ENCODE measurements at places on chromosomes 1 and 21.

GRCh38 chr1:228007801-228008341 lies 1.1 kb downstream of the WNT3A start:
- H3K4me1 ChIP-seq = peaks cover 4% of the 10 kb centered on the region
- DNase-seq = no peak
- H3K27me3 ChIP-seq = peaks cover 6% of the 10 kb centered on the region
- no peaks in the 10 kb centered on the region for H3K36me3 ChIP-seq
- no peak overlapping the region for H3K27ac ChIP-seq
- no peak overlapping the region for H3K4me3 ChIP-seq

- no peaks in the 10 kb centered on the region for H3K27me3 ChIP-seq
- no peak for DNase-seq
- no peaks in the 10 kb centered on the region for H3K36me3 ChIP-seq
- H3K27ac ChIP-seq = no peak overlapping the region
- no peak overlapping the region for H3K4me3 ChIP-seq
Observed at GRCh38 chr1:40305451-40305850, 11.6 kb downstream of the COL9A2 start.

- no peak for DNase-seq
- no peaks in the 10 kb centered on the region for H3K27me3 ChIP-seq
- H3K27ac ChIP-seq = no peak overlapping the region
- no peaks in the 10 kb centered on the region for H3K36me3 ChIP-seq
- H3K4me1 ChIP-seq = no peaks in the 10 kb centered on the region
Observed at GRCh38 chr1:170355267-170355801, 176.6 kb upstream of the GORAB start.

GRCh38 chr1:168708698-168709404 lies 20.2 kb downstream of the DPT start:
- H3K4me1 ChIP-seq = no peaks in the 10 kb centered on the region
- H3K36me3 ChIP-seq = no peaks in the 10 kb centered on the region
- no peak overlapping the region for H3K27ac ChIP-seq
- H3K4me3 ChIP-seq = no peak overlapping the region
- peaks cover 1% of the 10 kb centered on the region for H3K27me3 ChIP-seq

DNA sequence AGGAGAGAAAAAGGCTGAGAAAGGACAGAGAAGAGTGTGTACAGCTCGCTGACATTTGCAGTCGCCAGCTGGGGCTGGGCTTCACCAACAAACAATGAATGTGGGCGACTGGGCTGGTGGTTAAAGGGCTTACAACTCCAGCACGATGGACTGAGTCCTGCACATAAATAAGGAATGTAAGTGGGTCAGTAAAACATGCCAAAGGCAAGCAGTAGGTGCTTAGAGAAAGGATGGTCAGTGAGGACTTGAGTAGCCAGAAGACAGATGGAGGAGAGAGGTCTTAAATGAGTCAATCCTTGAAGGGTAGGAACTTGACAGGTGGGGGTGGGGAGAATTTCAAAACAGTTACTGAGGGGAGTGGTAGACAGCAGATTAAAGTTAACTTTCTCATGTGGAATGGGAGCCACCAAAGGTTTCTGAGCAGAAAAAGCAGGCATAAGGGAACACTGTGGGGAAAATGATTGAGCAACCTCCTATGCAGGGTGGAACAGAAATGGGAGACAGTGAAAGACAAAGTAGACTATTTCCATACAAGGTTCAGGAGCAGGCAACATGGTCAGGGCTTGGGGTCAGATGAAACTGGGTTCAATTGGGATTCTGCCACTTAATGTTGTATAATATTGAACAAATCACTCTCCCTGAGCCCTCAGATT lies 37.4 kb downstream of the GADD45A start:
- no peaks in the 10 kb centered on the region for H3K27me3 ChIP-seq
- peaks cover 15% of the 10 kb centered on the region for H3K4me1 ChIP-seq
- DNase-seq = no peak
- no peak overlapping the region for H3K4me3 ChIP-seq
- H3K27ac ChIP-seq = no peak overlapping the region
- H3K36me3 ChIP-seq = no peaks in the 10 kb centered on the region

DNA sequence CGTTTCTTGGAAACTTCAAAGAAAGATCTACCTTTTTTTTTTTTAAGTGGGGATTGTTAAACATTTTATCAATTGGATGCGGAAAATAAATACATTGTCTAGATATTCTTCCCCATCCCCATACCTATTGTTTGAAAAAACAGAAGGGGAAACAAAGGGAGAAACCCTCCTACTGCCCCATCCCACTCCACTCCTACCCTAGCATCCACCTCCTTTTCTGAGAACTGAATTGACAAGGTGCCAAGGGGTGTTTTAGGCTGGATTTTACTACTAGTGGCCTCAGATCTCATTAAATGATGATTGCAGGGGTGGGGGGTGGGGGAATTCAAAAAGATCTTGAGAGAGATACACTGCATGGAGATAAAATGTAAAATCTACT lies 2.6 kb downstream of the EDARADD start:
- peak overlapping the region; percentile 83 for H3K4me3 ChIP-seq
- no peaks in the 10 kb centered on the region for H3K36me3 ChIP-seq
- H3K4me1 ChIP-seq = peaks cover 23% of the 10 kb centered on the region
- H3K27me3 ChIP-seq = peaks cover 4% of the 10 kb centered on the region
- no peak overlapping the region for H3K27ac ChIP-seq

- H3K4me3 ChIP-seq = no peak overlapping the region
- no peaks in the 10 kb centered on the region for H3K36me3 ChIP-seq
- no peak overlapping the region for H3K27ac ChIP-seq
- peaks cover 9% of the 10 kb centered on the region for H3K4me1 ChIP-seq
- DNase-seq = no peak
Observed at GRCh38 chr1:12594966-12595756, 22.8 kb downstream of the DHRS3 start.

DNA sequence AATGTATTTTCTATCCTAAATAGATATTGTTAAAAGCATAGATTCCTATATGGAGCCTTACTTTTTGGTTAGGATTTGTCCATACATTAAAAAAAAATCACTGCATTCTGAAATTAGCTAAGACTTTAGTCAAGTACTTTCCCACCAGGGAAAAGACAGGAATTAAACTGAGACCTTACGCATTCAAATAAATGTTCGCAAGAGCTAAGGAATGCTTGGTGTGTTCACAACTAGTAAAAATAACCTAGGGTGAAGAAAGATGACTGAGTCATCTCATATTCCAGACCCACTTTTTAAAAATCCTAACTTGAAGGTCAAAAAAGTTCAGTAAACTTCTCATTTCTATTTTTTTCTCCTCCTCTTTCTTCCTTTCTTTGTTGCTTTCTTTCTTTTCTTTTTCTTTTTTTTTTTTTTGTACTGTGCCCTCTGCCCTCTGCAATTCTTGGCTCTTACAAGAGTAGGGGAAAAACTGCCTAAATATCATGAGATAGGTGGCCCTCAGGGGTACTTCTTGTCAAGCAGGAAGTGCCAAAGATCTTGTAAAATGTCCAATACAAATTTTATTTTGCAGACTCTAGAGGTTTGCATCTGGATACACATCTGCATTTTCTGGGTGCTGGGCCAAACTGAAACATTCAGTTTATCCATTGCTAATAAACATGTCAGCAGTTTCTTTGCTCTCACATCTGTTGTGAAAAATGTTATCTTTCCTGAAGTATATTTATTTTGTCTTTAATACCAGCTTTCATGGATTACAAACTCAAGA lies 121.4 kb upstream of the GORAB start:
- no peaks in the 10 kb centered on the region for H3K27me3 ChIP-seq
- H3K27ac ChIP-seq = no peak overlapping the region
- DNase-seq = no peak
- no peaks in the 10 kb centered on the region for H3K4me1 ChIP-seq
- H3K36me3 ChIP-seq = no peaks in the 10 kb centered on the region

- DNase-seq = no peak
- no peaks in the 10 kb centered on the region for H3K36me3 ChIP-seq
- H3K4me3 ChIP-seq = no peak overlapping the region
- no peak overlapping the region for H3K27ac ChIP-seq
- no peaks in the 10 kb centered on the region for H3K4me1 ChIP-seq
Observed at GRCh38 chr1:216210081-216210480, 213.2 kb downstream of the USH2A start.

DNA sequence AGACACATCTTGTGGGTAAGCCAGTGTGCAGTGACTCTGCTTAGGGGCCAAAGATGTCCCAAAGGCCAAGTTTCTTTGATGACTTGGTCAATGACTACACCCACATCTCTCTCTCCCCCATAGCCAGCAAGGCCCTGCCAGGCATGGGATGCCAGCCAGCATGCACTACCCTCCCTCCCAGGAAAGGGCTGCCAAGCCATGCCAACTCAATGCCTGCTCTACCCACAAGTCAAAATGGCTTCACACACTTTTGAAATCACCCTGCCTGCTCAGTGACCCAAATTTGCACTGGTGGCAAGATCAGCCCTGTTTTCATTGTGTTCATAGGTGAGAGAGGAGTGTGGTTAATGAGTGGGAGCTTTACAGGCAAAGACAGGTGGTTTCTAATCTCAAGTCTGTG lies 112.5 kb downstream of the MATN1 start:
- no peak for DNase-seq
- peaks cover 5% of the 10 kb centered on the region for H3K27me3 ChIP-seq
- H3K4me3 ChIP-seq = no peak overlapping the region
- no peaks in the 10 kb centered on the region for H3K4me1 ChIP-seq
- H3K36me3 ChIP-seq = no peaks in the 10 kb centered on the region

DNA sequence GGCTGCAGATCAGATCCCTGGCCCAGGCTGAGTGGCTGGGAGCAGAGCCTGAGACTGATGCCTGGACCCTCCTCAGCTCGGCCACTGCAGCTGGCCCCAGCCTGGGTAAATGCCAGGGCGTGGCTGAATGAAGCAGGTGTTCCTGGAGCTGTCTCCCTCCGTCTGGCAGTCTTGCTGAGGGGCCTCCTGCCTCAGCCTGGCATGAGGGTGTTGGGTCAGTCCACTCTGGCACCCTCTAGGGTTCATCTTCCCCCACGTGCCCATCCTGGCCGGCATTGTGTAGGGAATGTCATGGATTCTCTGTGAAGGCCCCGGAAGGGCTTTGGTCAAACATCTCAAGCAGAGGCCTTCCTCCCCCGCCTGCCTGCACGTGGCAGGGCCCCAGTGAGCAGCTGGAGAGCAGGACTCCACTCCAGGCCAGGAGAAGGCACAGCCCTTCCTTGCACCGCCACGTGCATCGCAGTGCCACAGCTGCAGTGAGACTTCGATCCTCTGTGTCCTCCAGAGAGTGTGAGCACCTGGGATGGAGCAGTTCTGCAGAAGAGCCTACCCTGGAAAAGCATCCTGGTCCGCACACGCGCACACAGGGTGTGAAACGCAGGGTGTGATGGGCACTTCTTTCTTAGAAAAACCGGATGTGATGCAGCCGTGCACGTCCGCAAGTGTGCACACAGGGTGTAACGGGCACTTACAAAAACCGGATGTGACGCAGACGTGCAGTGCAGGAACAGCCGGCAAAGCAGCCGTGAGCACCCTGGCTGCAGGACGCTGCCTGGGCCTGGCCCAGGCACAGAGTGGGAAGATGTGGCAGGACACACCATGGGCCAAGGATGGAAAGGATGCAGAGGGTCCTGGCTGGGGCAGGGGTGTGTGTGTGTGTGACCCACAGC lies 4.6 kb upstream of the KRTAP10-4 start:
- no peak for DNase-seq
- peaks cover 12% of the 10 kb centered on the region for H3K4me1 ChIP-seq
- H3K4me3 ChIP-seq = no peak overlapping the region

- no peaks in the 10 kb centered on the region for H3K4me1 ChIP-seq
- no peaks in the 10 kb centered on the region for H3K36me3 ChIP-seq
- no peak overlapping the region for H3K4me3 ChIP-seq
Observed at GRCh38 chr1:243903895-243904294, 53.9 kb upstream of the AKT3 start.

DNA sequence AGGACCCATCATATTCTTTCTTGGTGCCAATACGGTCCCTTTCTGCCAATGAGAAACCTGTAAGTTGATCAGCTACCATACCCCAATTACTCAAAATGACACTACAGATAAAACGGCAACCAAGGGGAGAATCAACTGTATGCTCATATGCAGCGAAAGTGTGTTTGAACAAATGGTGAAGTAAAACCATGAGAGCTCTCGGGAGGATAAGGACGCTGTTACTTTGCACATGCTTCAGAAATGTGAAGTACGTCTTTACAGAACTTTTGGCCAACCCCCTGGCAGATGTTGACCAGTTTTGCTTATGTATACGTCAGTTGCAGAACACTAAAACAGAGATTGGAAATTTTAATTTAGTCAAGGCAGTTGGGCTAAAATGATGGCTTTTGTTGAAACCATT lies 79.6 kb downstream of the PROX1 start:
- H3K27ac ChIP-seq = no peak overlapping the region
- H3K4me3 ChIP-seq = no peak overlapping the region
- DNase-seq = no peak
- no peaks in the 10 kb centered on the region for H3K4me1 ChIP-seq
- H3K36me3 ChIP-seq = no peaks in the 10 kb centered on the region

DNA sequence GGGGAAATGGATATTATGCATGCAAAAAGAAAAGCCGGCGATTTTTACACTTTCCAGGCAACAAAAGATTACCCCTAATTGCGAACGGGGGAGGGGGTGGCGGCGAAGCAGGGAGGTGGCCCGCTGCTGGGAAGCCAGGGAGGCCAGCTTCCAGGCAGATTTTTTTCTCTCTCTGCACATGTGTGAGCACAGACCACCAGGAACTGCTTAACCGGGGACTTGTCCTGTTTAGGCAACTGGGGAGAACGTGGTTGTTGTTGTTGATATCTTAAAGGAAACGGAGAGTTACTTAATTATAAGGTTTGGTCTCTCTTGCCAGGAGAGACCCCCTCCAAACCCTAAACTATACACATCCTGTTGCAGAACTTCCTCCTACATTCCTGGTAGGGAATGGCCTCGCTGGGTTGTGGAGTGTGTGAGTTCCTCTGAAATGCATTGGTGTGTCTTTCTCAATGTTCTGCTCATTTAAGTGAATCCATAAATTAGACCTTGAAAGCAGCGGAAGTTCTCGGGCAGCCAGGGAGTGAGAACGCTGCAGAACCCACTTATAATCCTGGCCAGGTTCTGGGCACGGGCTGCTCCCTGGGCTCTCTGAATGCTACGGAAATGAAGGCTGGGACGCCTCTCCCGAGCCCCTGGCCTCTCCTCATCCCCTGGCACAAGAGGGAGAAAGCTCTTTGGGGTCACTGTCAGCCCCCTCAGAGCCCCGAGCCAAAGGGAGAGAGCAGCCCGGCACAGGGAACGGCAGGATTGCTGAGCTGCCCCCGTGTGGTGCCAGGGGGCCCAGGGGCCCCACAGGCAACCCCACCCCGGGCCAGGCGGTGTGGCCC lies 250.0 kb downstream of the FOXD2 start:
- H3K4me1 ChIP-seq = no peaks in the 10 kb centered on the region
- no peak for DNase-seq
- no peaks in the 10 kb centered on the region for H3K36me3 ChIP-seq
- no peak overlapping the region for H3K27ac ChIP-seq

GRCh38 chr1:1914101-1914970 lies 724 bp upstream of the CALML6 start:
- H3K27me3 ChIP-seq = no peaks in the 10 kb centered on the region
- H3K4me1 ChIP-seq = peaks cover 10% of the 10 kb centered on the region
- no peaks in the 10 kb centered on the region for H3K36me3 ChIP-seq
- no peak for DNase-seq
- no peak overlapping the region for H3K4me3 ChIP-seq
- no peak overlapping the region for H3K27ac ChIP-seq

All from CD4-positive, CD25-positive, alpha-beta regulatory T cell (primary cell).